ENCODE measurements at places on chromosomes 1 and 21.

DNA sequence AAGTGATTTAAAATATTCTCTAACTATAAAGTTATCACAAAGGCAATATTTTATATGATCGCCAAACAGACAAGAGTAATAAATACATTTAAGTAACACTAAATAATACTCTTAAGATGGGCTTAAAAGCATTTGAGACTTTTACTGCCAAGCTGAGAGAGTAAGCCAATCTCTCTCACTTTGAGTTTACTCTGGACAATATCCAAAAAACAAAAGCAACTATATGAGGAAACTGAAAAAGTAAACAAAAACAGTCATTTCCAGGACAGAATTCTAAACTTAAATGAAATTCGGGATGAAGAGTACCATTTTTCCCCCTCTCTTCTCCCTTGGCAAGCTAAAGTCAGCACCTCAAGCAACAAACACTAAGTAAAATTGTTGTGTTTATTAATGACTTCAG is 173.2 kb downstream of the COP1 start:
- no peak for DNase-seq

GRCh38 chr1:225299624-225300023 is 128.2 kb downstream of the LBR start:
- DNase-seq, result no peak

GRCh38 chr1:81542196-81542595 is 258.5 kb upstream of the ADGRL2 start:
- no peak for DNase-seq

DNA sequence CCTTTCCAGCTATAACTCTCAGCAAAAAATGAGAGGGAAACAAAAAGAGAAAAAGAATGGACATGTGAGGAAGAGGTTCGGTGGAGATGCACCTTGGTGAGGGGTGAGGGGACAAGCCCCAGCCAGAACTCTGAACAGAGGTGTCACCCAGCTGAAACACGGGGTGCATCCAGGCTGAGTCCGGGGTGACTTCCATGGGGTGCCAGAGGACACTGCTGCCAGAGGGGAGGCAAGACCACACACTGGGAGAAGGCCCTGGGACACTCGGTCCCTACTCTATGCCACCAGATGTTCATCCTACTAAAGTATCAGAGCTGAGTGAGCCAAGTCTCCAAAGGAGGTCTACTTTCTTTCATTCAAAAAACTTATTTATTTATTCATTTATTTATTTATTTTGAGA is 36.1 kb upstream of the PPP1R15B start:
- no peak for DNase-seq

GRCh38 chr1:119327094-119327449 is 41.5 kb upstream of the HAO2 start:
- DNase-seq, result no peak

GRCh38 chr1:222375701-222376100 is 172.2 kb downstream of the HHIPL2 start:
- no peak for DNase-seq

GRCh38 chr1:33560680-33561079 is 88.2 kb downstream of the ZSCAN20 start:
- no peak for DNase-seq

GRCh38 chr1:238088560-238089290 is 198.0 kb upstream of the ZP4 start:
- no peak for DNase-seq

DNA sequence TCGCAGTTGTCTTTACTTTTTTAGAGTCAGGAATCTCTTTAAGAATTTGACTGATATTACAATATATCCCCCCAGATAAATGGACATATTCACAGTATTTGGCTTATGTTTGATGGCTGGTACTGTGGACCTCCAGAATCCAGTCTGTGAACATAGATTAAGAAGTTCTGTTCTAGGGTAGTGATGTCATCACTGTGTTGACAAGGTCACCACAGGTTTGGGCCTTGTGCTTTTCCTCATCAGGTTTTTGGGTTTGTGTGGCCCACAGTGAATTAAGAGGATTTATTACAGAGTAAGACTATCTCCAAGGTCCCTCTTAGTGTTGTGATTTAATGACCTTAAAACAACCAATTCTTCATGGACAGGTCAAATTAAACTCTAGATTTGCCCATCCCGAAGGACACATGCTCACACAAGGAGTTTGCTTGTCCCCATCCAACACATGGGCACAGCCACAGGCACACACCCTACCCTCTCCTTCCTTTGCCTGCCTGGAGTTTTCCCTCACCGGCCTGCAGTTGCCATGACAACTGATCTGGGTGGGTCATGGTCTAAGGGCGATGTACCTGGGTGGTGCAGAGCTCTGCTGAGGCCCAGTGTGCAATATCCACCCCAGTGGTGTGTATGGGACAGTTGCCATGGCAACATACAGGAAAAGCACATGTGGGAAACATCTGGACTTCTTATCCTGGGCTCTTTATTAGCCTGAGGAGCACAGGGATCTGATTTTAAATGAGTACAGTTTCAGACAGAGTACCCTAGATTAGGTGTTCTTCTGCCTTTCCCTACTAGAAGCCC is 98.6 kb downstream of the NAV1 start:
- no peak for DNase-seq

GRCh38 chr1:53498555-53499131 is 39.4 kb downstream of the DMRTB1 start:
- no peak for DNase-seq

- no peak for DNase-seq
Measured at GRCh38 chr1:57586842-57587241, 163.0 kb upstream of the DAB1 start.

GRCh38 chr1:24120965-24121364 is 9.0 kb upstream of the MYOM3 start:
- no peak for DNase-seq

DNA sequence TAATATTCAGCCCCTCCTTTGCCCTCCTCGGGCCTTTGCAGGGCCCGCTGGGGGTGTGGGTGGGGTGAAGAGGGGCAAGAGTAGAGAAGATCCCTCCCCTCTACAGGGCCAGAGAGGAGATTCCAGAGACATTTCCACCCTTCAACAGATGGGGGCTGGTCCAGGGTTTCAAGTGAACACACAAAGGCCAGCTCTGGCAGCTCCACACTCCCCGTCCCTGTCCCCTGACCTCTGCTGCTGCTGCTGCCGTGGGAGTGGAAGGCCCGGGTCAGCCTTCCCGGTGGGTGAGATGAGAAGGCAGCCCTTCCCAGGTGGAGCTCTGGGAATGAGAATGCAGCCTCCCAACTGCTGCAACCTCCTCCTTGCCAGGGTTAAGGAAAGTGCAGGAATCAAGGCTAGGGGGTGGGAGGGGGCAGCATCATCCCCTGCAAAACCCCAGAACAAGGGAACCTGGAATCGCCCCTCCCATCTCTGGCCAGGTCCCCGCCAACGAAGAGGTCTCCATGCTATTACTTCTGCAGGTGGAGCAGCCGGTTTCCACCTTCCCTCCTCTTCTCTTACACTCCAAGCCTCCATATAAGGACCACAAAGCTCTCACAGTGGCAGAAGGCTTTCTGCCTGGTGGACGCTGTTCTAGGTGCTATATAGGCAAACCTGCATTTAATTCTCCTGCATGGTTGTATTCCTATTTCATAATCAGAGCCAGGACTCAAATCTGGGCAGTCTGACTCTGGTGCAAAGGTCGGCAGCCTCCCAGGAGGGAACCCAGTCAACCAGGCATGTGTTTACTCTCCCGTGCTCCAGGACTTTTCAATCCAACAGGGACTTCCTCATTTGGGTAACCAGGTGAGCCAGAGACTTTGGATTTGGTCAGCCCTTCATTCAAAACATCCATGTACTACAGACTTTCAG is 22.9 kb upstream of the ARHGEF10L start:
- DNase-seq, result no peak

DNA sequence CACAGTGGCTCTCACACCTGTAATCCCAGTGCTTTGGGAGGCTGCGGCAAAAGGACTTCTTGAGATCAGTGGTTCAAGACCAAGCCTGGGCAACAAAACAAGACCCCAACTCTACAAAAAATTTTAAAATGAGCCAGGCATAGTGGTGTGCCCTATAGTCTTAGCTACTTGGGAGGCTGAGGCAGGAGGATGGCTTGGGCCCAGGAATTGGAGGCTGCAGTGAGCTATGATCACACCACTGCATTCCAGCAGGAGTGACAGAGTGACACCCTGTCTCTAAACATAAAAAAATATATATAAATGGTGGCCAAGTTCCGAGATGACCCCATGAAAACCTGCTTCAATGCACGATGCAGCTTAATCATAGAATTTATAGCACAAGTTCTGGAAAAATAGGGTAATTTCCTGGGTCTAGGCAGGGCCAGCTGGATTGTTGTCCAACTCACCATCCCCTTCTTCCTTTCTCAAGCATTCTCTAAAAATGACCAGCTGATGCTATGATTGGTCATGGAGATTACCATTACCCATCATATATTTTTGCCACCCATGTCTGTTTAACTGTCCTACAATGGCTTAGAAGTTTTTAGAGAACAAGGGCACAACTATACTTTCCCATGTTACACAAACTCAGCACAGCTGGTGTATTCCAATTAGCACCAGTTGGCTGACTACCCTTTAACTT is 5.3 kb upstream of the GNPAT start:
- DNase-seq, result no peak

DNA sequence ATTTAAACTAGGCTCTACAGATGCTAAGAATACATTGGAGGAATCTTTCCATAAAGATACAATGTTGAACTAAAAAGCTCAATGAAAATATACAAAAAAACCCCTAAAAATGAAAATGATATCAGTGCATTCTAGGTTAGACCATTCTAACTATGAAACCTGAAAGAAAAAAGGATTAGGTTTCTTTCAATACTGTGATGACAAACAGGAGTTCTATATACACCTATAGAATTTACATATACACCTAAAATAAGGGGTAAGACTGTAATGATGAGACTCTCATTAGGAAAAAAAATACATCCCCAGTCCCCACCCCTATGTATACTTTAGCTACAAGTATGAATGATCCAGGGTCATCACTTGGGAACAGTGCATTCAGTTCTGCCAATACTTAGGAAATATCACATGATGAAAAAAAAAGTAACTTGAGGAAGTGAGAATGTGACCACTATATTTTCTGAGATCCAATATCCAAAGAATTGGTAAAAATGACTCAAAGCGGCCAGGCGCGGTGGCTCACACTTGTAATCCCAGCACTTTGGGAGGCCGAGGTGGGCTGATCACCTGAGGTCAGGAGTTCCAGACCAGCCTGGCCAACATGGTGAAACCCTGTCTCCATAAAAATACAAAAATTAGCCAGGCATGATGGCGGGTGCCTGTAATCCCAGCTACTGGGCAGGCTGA is 26.3 kb downstream of the SELENOF start:
- DNase-seq, result no peak

- DNase-seq, result no peak
Measured at GRCh38 chr1:18360251-18360650, 120.5 kb upstream of the KLHDC7A start.

GRCh38 chr21:24897883-24898282 is 709.4 kb downstream of the MRPL39 start:
- no peak for DNase-seq

DNA sequence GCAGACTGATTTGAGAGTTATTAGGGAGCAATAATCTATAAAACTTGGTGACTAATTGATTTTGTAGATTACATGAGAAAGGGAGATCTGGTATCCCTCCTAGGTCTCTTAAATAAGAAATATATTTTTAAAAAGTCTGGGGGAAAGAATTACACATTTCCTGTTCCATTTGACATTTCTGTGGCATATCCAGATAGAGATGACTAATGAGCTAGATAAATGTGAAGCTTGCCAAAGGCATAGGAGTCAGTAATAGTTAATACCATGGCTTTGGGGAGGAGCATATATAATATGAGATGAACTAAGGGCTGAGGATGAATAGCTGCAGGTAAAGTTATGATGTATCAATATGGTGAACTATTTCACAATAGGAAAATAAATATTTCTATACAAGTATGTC is 663.7 kb downstream of the PTPRC start:
- DNase-seq, result no peak

DNA sequence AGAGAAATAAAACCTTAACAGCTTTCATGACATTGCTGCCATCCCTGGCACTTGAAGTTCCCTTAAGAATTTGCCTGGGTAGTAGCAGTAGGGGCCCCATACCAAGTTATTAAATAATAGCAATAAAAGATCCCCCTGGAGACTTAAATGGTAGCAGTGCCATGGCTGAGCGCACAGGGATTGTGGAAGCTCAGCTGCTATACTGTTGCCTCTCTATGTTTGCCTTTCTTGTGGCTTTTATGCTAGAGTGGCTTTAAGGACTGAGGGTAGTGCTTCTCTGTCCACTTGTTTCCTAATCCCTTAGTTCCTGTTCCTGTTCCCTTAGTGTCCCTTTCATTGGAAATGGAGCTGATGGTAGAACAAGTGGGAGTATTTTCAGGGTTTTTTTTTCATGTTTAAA is 42.1 kb downstream of the NCF2 start:
- DNase-seq, result no peak

Measured in activated naive CD8-positive, alpha-beta T cell treated with anti-CD3 and anti-CD28 coated beads, Interleukin-2, amount 10 ng/mL, durations not matched to agents 7 days and 5 days (primary cell).